ENCODE measurements at places on chromosomes 16 and 17.

DNA sequence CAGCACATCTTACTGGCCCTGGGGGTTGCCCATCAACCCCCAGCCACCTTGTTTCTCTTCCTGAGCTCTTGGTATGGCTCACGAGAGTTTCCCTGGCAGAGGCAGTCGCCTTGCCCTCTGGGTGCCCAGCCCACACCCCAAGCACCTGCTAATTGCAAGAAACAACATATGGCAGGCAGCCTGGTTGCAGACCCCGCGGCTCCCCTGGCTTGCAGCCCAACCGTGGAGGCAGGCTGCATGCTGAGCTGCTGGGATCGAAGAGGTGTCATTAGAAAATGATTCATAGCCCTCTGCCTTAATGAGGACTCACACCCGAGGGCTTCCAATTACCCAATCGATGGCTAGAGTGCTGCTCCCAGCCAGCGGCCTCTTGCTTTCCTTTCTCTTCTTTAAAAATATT, 115.7 kb downstream of the TMEM114 start:
- DNase-seq: no peak

- DNase-seq: no peak
Measured at GRCh38 chr16:2424061-2425007, 4.9 kb upstream of the CCNF start.

GRCh38 chr16:82017911-82018568, 6.8 kb upstream of the SDR42E1 start:
- DNase-seq: no peak

DNA sequence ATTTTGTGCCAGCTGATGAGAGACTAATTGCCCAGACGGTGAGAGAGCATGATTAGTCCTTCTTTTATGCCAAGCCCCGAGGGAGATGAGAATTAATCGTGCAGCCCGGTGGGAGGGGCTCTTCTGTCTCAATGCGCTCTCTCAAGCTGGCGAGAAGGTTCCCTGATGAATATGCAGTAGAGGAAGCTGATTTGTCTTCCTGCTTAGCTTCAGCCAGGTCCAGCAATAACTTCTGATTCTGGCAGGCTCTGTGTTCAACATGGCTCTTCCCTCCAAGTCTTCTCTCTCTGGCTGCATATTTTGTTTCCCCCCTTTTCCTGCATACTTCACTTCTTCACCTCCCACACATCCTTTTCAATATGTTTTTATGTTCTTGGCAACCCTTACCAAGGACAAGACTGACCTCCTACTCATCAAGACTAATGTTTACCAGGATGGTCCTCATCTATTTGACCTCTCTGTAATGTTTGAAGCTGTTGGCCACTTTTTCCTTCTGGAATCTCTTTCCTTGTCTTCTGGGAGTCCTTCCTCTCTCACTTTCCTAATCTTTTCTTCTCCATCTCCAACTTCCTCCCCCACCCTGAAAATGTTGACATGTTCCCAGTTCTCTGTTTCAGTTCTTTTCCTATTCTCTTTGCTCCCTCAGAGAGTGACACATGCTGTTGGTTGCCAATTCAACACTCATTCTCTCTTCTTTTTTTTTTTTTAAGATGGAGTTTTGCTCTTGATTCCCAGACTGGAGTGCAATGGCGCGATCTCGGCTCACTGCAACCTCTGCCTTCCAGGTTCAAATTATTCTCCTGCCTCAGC, 33.1 kb downstream of the ARL4D start:
- no peak for DNase-seq

- DNase-seq: no peak
Measured at GRCh38 chr16:18816286-18816685, 14.9 kb upstream of the ARL6IP1 start.

DNA sequence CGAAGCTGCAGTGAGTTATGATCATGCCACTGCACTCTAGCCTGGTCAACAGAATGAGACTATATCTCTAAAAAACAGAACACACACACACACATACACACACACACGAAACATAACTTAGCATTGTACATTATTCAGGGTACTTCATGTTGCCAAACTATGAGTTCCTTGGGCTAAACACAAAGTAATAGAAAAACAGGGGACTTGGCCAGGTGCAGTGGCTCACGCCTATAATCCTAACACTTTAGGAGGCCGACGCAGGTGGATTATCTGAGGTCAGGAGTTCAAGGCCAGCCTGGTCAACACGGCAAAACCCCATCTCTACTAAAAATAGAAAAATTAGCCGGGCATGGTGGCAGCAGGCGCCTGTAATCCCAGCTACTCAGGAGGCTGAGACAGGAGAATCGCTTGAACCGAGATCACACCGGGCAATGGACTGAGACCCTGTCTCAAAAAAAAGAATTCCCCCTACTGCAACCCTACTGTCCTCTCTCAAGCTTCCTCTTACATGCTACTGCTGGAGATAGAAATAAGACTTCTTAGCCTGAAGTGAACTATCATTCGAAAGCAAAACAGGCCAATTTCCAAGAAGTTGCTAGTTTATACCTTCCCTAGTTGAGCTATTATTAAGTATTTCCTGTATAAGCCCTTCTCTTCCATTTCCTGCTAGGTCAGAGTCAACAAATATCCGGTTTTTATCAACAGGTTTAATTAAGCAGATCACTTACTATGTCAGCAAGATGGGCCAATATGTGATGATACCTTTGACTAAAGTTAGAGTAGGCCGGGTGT, 7.2 kb downstream of the LSM12 start:
- no peak for DNase-seq

GRCh38 chr16:28027055-28027454, 36.5 kb downstream of the GSG1L start:
- no peak for DNase-seq

DNA sequence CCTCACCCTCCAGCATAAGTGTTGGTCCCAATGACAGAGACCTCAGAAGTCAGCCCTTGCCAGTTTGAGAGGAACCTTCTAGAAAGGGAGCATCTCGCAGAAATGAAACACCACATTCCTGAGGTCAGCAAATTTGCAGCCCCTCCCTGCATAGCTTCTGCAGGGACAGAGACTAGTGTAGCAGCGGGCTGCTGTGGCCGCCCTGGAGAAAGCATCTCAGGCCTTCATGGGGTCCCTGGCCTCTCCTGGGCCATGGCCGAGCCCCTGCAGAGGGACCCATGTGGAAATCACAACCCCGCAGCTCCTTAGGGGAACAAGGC, 11.4 kb downstream of the HS3ST6 start:
- DNase-seq: no peak

GRCh38 chr16:48318630-48319029, 66.6 kb downstream of the SIAH1 start:
- no peak for DNase-seq

DNA sequence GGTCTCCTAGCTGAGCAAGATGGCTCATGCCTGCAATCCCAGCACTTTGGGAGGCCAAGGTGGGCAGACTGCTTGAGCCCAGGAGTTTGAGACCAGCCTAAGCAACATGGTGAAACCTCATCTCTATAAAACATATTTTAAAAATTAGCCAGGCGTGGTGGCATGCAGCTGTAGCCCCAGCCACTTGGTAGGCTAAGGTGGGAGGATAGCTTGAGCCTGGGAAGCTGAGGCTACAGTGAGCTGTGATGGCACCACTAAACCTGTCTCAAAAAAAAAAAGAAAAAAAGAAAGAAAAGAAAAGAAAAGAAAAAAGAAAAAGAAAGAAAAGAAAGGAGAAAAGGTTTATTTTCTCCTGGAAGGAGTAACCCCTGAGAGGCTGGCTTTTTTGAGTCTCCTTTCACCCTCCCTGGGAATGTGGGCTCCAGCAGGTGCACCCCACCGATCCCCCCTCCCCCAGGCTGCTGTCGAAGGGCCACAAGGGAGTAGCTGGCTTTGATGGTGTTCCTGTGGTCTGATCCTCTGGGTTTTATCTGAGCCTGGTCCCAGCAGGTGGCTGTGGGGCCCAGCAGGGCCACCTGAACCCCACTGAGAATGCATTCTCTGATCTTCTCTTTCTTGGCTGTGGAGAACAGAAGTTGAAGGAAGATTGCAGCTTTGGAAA, 29.9 kb upstream of the TNRC6C start:
- DNase-seq: no peak

GRCh38 chr16:76294396-76295214, 17.4 kb downstream of the CNTNAP4 start:
- no peak for DNase-seq

DNA sequence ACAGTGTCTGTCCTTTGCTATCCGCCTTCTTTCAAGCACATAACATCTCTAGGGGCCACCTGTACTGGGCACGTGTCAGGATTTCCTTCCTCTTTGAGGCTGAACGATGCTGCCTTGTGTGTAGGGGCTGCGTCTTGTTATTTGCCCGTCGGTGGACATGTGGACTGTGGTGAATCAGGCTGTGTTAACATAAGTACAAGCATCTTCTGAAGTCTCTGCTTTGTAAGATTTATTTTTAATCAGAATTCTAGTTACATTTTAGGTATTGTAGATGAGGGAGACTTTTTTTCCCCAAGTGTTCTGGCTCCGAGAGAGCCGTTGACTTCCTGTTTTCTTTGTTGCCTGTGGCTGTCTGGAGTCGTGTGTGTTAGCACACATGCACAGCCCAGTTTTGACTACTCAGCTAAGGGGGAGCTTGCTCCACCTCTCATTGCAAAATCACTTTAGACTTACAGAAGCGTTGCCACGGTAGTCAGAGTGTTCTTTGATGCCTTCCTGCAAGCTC, 26.1 kb downstream of the SPG7 start:
- no peak for DNase-seq

DNA sequence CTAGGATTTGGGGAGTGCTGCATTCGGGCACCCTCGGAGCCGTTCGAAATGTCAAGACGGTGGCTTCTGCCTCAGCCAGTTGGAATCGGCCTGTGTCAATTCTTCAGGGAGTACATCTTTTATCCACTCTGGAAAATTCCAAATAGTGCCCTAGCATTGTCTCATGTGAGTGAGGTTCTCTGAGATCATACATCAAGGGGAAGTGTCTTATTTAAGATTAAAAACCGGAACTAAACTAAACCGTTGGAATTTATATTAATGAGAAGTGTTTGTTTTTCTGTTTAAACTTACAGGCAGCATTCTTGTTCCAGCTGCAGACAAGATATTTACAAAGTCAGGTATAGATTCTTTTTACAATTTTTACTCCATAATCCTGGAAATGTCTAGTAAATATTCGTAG, 56.8 kb downstream of the SLC47A1 start:
- no peak for DNase-seq

DNA sequence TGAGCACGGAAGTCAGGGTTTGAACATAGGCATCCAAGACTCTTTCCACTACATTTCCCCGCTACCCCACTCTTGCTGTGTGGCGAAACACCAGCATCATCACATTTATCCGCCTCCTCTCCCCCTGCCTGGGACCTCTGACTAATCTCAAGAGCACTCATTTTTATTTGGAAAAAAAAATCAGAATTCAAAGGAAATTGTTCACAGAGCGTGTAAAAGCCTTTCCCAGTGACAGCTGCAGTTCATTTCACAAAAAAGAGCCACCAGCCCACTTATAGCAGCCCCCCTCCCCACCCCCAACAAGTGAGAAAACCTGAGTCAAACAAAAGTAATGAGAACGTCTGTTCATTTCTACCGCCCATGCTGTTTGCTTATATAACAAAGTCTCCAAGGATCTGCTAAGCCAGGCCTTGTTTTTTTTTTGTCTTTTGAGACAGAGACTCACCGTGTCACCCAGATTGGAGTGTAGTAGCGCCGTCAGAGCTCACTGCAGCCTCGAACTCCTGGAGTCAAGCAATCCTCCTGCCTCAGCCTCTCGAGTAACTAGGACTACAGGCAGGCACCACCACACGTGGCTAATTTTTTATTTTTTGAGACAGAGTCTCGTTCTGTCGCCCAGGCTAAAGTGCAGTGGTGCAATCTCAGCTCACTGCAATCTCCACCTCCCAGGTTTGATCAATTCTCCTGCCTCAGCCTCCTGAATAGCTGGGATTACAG, 48.3 kb upstream of the HAPSTR1 start:
- DNase-seq: no peak

GRCh38 chr17:77423589-77424451, 283.1 kb downstream of the SEC14L1 start:
- DNase-seq: no peak

DNA sequence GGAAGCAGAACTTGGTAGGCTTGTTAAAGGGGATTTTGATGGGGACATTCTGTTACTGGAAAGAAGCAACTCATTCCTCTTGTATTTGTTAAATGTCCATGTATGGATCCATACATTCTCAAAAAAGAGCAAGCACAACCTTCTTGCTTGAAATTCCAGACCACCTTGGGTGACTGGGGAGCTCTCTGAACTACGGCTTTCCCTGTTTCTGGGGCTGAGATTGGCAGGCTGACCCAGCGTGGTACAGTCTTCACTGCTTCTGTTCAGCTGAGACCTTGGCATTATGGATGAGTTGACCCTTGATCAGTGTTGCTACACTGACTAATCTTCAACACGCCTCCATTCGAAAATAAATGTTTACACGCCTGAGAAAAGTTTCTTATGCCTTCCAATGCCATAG, 38.5 kb downstream of the DNAH9 start:
- DNase-seq: no peak

DNA sequence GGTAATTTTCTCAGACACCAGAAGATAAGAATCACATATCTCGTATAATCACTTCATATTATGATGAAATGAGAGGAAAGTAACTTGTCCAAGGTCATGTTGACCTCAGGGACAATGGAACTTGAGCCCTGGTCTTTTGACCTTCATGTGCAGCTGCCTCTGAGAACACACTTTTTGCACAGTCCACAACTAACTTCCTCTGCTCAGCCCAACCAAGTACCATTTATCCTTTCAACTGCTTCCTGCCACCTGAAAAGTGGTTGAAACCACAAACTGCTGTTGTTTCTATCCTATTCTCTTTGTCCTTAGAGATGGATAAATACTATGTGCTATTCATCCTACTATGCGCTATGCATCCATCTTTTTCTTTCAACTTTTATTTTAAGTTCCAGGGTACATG, 2.3 kb upstream of the CCL1 start:
- no peak for DNase-seq

DNA sequence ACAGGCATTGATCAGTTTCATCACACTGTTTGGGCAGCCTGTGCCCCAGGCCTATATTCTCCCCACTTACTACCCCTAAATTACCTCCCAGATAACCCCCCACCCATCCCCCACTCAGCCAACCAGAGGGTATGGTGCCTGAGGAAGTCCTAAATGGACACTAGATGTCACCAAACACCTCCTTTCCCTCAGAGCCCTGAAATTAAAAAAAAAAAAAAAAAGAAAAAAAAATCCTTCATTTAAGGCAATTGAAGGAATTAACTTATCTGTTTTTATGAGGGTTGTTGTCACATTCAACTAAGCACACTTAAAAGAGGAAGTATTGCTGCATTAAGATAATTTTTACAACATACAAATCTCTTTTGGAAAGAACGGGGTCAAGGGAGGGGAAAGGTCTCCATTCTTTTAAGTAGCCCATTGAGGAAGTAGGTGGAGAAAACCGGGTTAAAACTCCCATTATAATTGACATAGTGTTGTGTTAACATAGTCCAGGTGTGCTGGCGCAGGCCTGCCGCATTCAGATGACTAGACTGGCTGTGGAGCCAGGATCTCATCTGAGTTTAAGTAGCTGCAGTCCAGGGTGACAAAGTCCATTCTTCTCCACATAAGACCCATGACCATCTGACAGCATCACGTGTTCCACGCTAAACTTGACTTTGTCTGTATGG, 46.3 kb downstream of the SNX11 start:
- no peak for DNase-seq

- DNase-seq: peak; percentile 84
Measured at GRCh38 chr17:82418001-82418986, at the start of the genes HEXD and OGFOD3. HEXD (plus strand) TSS chr17:82418347; CDS start chr17:82419800, 1,453 bp downstream. OGFOD3 (minus strand) TSS chr17:82418586; CDS start chr17:82418485, 101 bp downstream.

All from RWPE2 (cell line).